ENCODE measurements at places on chromosomes 1 and 21. TPM values are rescaled to one million over a fixed set of nuclear protein-coding genes. Genes with fewer than 3 reads are reported as not detected.

IGSF21 gene
- 87.0 TPM for total RNA-seq

KRTAP12-3 gene
- total RNA-seq, result not detected

PLEKHN1 gene
- not detected for total RNA-seq

PCP4 gene
- 40.2 TPM for total RNA-seq

PCSK9 gene
- total RNA-seq, result 0.16 TPM

CTNNBIP1 gene
- 54.9 TPM for total RNA-seq

TFF2 gene
- total RNA-seq, result not detected

LAMC1 gene
- 17.7 TPM for total RNA-seq

FAM43B gene
- total RNA-seq, result 6.9 TPM

TIPRL gene
- 34.8 TPM for total RNA-seq

ERO1B gene
- total RNA-seq, result 8.1 TPM

CYP4A22 gene
- total RNA-seq, result 0.35 TPM

OPRD1 gene
- total RNA-seq, result 16.4 TPM

Measured in dorsolateral prefrontal cortex (tissue), 122 donors.